ENCODE measurements at places on chromosomes 16 and 17.

- no peak for DNase-seq
Observed at GRCh38 chr17:71127416-71127815, 958.1 kb downstream of the KCNJ2 start.

DNA sequence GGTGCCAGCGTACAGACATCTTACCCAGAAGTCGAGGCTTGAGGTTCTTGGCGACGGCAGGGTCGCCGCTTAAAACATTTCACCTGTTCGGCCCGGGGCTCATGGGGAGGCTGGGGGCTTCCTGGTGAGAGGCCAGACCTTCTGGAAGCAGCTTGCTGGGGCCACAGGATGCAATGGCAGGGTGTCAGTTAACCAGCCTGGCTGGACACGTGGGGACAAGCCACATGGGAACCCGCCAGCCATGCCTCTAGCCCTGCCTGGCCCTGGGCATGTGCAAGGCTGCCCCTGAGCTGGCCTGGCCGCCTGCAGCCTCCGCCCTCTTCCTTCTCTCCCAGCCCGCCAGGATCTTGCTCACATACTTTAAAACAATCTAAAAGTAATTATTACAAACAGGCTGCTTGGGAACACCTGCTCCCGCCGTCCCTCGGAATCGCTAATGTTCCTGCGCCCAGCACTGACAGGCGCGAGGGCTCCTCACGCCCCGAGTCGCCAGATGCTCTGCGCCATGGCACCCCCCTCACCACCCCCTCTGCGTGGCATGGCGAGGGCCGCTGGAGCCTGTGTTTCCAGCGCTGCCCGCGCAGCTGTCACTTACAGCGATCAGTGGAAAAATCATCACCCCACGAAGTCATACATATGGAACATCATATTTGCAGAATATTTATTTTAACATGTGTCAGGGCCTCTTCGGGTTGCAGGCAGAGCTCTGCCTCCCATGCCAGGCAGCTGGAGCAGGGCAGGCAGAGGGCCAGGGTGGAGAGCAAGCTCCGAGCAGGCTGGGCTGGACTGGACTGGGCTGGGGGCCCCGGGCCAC is 188.7 kb upstream of the GSE1 start:
- no peak for DNase-seq

DNA sequence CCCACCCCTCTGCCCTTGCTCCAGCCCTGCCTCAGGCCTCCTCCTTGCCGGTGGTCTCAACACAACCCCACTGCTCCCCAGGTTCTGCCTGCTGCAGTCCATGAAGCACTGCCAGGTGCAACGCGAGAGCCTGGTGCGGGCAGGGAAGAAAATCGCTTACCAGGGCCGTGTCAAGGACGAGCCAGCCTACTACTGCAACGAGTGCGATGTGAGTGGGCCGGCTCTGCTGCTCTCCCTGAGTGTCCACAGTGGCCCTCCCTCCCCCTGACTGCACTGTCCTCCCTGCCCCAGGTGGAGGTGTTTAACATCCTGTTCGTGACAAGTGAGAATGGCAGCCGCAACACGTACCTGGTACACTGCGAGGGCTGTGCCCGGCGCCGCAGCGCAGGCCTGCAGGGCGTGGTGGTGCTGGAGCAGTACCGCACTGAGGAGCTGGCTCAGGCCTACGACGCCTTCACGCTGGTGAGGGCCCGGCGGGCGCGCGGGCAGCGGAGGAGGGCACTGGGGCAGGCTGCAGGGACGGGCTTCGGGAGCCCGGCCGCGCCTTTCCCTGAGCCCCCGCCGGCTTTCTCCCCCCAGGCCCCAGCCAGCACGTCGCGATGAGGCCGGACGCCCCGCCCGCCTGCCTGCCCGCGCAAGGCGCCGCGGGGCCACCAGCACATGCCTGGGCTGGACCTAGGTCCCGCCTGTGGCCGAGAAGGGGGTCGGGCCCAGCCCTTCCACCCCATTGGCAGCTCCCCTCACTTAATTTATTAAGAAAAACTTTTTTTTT is 1.8 kb upstream of the TMEM88 start:
- no peak for DNase-seq

DNA sequence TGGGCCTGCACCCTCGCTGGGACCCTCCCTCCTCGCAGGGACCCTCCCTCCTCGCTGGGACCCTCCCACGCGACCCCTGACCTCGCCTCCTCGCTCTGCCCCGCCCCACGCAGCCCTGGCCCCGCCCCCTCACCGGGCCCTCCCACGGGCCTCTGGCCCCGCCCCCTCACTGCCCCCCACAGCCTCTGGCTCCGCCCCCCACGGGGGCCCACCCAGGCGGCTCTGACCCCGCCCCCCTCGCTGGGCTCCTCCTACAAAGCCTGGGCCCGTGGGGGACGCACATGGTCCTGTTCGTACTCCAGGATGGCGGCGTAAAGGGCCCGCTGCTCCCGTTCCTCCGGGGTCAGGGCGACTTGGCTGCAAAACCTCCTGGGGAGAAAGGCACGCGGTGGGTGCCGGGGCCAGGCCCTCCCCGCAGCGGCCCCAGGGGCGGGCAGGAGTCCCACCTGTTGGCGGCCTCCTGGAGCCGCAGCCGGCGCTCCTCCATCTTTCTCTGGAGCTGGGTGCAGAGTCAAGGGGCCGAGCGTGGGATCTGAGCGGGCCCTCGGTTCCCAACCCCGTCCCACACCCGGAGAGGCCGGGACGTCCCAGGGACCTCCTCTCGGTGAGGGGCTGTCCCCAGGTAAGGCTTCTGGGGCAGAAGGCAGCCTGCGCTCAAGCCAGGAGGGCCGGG is 9.0 kb downstream of the VPS9D1 start:
- DNase-seq, result no peak

DNA sequence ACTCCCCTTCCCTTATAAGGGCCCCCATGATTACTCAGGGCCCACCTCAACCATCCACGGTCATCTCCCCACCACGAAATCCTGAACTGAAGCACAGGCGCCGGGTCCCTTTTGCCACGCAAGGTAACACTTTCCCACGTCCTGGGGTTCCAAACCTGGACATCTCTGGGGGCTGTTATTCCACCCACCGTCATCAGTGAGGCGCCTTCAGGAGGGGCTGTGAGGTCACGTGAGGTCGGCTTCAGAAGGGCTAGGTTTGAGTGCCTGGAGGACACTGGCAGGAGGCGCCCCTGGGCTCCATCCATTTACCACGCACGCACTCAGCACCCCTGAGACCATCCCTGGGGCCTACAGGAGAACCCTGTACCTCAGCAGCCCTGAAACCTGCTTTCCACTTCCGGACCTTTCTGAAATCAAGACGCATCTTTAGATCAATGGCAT is 4.1 kb downstream of the CD2BP2 start:
- no peak for DNase-seq

DNA sequence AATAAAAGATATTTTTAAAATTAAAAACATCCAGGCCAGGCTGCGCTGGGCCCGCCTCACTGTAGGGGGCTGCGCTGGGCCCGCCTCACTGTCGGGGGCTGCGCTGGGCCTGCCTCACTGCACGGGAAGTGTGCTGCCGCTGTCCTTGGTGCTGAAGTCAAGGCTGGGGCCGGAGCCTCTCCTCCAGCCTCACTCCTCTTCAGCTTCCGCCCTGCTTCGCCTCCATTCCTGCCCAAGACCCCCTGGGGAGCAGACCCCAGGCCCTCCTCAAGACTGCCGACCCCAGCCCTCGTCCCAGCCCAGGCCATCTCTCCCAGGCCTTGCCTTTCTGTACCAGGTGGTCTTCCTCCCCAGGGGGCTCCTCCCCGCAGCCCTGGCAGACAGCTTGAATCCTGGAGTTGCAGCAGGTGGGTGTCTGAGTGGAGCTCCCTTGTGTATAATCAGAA is 26.2 kb downstream of the ENDOV start:
- no peak for DNase-seq

DNA sequence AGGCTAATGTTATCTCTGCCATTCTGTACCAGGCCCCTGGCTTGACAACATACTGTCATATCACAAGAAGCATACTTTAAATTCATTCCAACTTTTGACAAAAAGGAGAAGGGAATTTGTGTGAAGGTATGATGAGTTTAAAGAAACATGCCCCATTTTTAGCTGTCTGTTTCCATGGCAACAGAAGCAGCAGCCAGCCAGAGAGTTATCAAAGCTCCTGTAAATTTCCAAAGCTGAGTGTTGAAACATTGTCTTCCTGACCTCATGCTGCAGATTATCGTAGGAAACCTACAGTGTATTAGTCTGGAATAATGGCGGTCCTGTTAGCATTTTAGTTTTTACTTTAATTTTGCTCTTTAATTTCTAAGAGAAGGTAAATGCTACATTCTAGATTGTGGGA is 124.9 kb downstream of the MRTFB start:
- no peak for DNase-seq

GRCh38 chr16:56847173-56847910 is 17.7 kb upstream of the SLC12A3 start:
- DNase-seq, result no peak

Measured in esophagus squamous epithelium (tissue), 5 donors.